ENCODE measurements at places on chromosomes 7 and 10.
A peak's percentile ranks its signal among the peaks of the same experiment; 100 is the strongest.

DNA sequence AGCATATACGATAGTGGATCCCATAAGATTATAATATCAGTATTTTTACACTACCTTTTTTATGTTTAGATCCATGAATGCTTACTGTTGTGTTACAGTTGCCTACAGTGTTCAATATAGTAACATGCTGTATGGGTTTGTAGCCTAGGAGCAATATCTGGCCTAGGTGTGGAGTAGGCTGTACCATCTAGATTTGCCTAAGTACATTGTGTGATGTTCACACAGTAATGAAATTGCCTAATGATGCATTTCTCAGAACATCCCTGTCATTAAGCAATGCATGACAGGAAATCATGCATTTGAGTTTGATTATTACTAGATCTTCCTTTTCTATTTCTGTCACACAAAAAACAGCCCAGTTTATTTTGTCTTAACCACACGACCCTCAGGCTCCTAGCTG is 14.5 kb downstream of the CBX3 start:
- DNase-seq = no peak

- DNase-seq = no peak
Measured at GRCh38 chr10:28094121-28094520, 95.2 kb upstream of the ODAD2 start.

DNA sequence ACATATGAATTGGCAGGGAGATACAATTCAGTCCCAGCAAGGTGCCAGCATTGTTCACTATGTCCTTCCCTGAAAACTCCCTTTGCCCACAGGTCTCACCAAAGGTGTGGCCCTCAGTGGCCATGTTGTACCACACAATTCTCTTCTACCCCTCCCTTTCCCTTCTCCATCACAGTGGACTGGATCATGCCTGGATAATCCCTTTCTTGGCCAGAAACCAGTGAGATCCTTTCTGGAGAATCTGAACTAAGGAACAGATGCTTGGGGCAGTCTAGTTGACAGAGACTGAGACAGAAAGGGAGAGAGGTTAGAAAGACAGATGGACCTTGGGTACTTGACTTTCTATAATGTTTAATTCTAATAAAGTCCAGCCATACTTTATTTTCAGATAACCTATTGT is 9.5 kb downstream of the NMT2 start:
- no peak for DNase-seq

DNA sequence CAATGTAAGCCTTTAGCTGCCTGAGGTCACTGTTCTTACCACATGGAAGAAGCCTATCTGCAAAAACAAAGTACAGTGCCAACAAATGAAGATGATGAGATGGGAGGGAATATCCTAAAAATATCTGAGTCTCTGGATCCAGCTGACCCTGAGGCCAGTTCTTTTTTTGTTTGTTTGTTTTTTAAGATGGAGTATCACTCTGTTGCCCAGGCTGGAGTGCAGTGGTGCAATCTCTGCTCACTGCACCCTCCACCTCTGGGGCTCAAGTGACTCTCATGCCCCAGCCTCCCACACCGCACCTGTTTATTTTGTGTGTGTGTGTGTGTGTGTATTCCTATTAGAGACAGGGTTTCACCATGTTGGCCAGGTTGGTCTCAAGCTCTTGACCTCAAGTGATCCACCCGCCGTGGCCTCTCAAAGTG is 44.9 kb downstream of the HYCC1 start:
- no peak for DNase-seq

DNA sequence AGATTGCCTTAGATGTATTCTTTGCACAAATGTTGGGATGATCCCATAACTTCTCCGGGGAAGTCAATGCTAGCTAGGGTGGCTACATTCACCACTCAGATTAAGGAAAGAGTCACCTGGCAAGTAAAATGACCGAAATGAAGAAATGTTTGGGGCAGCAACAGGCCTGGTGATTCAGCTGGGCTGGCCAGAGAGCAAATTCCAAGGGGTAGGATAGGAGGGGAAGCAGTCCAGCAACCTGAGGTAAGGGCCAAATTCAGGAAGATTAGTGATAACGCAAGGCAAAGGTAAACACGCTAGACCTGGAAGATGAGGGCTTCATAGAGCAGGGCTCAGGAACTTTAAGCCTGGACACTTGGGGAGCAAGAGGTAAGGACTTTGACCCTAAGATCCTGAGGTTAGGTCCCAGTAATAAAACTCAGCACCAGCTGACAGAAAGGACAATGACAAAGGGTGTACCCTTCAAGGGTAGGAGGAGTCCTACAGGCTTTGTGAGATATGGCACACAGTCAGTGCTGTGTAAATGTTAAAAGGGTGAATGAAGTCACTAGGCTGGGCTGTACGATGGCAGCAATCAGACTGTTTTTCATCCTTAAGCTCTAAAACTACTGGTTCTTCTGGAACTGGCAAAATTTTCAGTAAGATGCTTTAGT is 22.7 kb upstream of the SMNDC1 start:
- DNase-seq = no peak

DNA sequence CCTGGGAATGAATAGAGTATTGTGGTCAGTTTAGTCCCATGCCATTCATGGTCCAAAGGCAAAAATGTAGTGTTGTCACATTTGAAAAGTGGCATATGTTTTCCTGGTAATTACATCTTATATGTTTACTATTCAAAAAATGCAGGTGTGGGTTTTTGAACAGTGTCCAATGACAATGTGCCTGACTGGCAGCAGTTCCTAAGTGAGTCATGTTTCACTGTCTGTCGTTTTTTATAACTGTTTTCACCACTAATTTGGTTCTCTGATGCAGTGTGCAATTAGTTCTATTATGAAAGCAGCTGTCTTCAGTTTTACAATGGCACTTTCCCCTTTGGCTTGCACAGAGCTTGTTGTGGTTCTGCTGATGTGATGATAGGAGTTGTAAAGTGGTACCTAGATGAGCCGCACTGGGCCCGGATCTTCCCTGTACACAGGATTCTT is 162.3 kb downstream of the SEM1 start:
- DNase-seq = no peak

GRCh38 chr7:82359426-82359825 is 84.2 kb downstream of the CACNA2D1 start:
- DNase-seq = no peak

- no peak for DNase-seq
Measured at GRCh38 chr7:43363035-43363791, 219.7 kb upstream of the STK17A start.

- peak; percentile 34 for DNase-seq
Measured at GRCh38 chr7:98281757-98282606, 496 bp downstream of the BRI3 start.

- no peak for DNase-seq
Measured at GRCh38 chr10:100502926-100503494, 16.7 kb downstream of the SEC31B start.

GRCh38 chr10:7488418-7488829 is 77.6 kb upstream of the SFMBT2 start:
- DNase-seq = no peak

DNA sequence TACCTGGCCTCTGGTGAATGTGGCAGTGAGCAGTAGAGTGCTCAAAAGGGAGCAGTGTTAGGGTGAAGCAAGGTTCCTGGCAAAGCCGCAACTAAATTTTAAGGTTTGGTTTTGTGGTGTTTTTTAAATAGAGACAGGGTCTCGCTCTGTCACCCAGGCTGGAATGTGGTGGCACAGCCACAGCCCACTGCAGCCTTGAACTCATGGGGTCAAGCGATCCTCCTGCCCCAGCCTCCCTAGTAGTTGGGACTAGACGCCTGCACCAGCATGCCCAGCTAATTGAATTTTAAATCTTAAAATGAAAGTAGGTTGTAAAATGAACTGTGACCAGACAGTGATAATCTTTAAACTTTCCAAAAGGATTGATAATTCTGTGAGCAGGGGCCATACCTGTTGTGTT is 130.4 kb downstream of the CCNY start:
- no peak for DNase-seq

- DNase-seq = no peak
Measured at GRCh38 chr7:29297194-29297890, 102.8 kb downstream of the CHN2 start.

DNA sequence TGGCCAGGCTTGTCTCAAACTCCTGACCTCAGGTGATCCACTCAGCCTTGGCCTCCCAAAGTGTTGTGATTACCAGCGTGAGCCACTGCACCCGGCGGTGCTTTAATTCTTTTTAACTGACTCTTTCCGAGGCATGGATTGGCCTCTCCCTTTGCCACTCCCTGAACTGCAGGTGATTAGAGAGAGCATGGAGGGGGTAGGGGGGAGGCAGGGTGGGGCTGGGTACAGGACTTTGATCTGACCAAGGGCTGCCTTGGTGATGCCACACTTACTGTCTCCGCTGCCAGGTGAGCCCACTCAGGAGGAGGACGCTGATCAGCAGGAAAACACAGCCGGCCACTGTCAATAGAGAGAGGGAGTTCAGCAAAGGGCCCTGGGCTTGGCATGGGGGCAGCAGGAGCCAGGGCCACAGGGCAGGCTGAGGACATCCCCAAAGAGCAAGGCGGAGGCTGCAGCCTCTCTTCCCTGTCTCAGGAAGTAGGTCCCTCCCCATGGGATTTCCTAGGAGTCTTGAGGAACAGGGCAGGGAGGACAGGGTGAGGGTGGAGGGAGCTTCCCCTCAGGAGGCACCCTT is 40.5 kb upstream of the IL15RA start:
- no peak for DNase-seq

DNA sequence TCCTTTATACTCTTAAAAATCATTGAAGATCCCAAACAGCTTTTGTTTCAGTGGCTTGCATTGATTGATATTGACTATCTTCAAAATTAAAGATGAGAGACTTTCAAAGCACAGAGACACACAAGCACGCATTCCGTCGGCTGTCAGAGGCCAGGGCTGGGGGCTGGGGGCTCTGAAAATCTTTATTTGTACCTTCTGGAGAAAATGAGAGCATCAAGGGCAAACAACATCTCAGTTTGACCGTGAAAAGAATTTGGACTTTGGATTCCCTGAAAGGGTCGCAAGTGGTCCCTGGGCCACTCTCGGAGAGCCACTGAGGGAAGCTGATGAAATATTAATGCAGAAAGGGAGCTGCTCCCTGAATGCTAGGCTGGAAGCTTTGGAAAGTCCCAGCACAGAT is 96.4 kb downstream of the CHST15 start:
- no peak for DNase-seq

GRCh38 chr7:82221152-82221674 is 222.4 kb downstream of the CACNA2D1 start:
- no peak for DNase-seq

- DNase-seq = no peak
Measured at GRCh38 chr10:83943920-83944319, 195.4 kb upstream of the GHITM start.

- DNase-seq = no peak
Measured at GRCh38 chr10:100158044-100158805, 27.6 kb downstream of the ERLIN1 start.

DNA sequence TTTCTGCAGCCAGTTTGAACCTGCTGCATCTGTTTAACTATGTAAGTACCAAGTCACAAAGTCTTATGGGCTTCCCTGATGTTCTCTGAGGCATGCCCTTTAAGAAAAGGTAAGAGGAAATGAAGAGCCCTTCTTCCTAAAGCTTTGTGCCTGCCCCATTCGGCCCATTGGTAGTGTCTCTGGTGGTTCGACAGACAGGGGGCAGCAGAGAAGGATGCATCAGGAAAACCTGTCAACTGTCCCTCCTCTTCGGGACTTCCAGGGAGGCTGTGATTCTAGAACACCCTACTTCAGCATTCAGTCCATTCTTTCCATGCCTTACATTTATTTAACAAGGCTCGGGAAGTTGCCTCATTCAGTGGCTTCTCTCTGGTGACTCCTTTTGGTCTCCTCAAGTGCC is 1.9 kb upstream of the SFRP4 start:
- DNase-seq = no peak

GRCh38 chr7:139618482-139619366 is 95.2 kb downstream of the CLEC2L start:
- DNase-seq = no peak

DNA sequence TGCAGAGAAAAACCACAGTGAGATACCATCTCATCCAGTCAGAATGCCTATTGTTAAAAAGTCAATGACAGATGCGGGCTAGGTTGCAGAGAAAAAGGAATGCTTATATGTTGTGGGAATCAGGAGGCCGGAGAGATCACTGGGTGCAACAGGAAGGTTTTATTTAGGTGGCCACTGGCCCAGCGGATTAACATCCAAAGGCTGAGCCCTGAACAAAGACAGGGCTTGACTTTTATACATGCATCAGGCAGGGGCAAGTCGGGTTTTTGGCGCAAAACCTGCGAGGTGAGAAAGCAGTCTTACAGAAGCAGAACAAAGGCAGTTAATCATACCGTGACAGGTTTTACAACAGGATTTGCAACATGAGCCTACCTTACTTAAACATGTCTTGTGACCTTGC is 620 bp downstream of the ZNF117 start:
- DNase-seq = no peak

GRCh38 chr10:59902016-59902415 is 4.3 kb downstream of the CCDC6 start:
- no peak for DNase-seq

GRCh38 chr10:117621196-117621595 is 78.7 kb downstream of the EMX2 start:
- no peak for DNase-seq

DNA sequence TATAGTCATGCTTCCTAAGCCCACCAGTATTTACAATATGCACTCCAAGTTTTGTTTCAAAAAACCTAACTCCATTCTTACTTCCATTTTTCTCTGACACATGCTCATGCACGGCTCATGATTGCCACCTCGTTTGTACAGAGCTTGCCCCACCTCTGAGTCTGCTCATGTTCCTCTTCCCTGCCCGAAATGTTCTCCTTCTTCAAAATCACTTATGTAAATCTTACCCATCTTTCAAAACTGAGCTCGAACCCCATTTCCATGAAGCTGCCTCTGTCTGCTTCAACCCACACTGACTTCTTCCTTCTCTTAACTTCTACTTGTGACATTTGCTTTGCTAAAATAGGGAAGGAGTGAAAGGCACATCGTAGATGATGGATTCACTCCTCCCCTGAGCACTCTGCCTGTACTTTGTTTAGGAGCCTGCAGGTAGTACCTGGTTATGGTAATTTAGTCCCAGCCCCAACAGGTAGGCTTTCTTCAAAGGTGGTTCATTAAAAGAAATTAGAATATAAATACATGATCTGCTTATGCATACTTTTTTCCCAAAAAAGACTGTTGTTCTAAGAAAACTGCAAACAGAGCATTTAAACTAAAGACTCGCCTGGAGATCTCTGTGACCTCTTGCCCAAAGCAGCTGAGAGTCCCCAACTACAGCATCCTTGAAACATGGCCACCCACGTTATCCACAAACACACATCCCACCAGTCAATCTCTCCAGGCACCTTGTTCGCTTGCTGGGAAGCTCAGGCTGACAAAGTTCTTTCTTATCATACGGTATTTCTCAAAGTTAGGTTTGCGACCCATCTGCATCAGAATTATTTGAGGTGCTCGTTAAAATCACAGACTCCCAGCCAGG is 172.0 kb downstream of the DGKI start:
- DNase-seq = no peak

GRCh38 chr7:36736090-36736898 is 12.0 kb upstream of the AOAH start:
- no peak for DNase-seq
